Right renal cortex interstitium (tissue), 3 donors: ENCODE measurements at places on chromosomes 3 and 15. TPM values are rescaled to one million over a fixed set of nuclear protein-coding genes. Genes with fewer than 3 reads are reported as not detected.

GRCh38 chr15:53671545-53671944, 87.9 kb downstream of the WDR72 start:
- DNase-seq: no peak

DNA sequence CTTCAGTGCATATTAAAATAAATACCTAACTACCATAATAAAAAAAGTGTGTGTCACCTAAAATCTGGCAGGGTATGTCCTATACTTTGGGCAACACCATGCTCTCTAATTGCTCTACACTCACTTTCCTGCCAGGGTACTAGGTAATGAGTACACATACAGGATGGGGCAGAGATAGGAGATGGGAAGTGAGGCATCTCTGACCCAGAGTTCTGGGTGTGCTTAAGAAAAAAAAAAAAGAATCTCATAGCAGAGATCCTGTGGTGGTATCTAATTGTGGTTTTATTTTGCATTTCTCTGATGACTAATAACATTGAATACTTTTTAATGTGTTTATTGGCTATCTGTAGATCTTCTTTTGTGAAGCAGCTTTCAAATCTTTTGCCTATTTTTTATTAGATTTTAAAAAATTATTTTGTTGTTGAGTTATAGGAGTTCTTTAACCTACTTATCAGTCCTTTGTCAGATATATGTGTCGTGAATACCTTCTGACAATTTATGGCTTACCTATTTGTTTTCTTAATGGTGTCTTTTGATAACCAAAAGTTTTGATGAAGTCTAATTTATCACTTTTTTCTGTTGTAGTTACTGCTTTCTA, 48.0 kb downstream of the EEFSEC start:
- DNase-seq: no peak

GAP43 gene
- 0.37 TPM for polyA plus RNA-seq

DNA sequence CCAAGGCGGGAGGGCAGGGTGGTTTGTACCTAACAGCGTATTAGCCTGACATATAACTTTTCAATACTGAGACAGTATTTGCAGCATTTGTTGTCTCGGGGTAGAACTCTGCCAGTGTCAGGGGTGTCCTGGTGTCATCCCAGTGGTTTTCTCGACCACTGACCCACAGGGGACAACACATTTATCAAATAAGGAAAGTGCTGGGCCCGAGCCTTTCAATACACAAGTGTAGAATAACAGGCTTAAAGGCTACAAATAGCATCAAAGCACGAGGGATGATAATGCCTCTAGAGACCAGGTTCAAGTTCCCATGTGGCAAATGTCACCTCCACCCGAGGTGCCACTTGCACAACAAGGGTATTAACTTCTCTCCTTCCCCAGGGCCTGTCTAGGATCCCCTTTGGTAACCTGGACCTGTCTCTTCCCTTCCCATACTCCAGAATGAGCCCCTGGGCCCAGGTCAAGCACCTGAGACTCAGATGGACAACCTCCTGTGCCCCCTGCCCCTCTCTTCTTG, 9.5 kb upstream of the SLC6A6 start:
- DNase-seq: no peak

DNA sequence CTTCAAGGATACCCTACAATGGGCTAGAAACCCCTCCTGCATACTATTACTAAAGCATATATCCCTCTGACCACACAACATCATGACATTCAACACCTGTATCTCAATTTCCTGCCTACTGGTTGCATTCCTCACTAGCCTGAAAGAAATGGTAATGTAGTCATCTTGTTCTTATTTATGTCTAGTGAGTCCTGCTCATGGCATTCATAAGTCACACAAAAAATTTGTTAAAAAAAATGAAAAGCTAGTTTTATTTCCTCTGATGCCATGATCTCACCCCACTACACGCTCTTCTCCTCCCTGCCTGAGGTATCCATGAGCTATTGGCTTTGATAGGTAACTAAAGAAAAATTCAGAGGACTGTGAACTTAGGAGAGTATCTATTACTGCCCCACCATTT, 284.5 kb downstream of the ZNF385D start:
- DNase-seq: no peak

BCL6 gene
- 9.4 TPM for polyA plus RNA-seq

- DNase-seq: no peak
These were observed 64.3 kb downstream of the KLF13 start for GRCh38 chr15:31390777-31391486.

DNA sequence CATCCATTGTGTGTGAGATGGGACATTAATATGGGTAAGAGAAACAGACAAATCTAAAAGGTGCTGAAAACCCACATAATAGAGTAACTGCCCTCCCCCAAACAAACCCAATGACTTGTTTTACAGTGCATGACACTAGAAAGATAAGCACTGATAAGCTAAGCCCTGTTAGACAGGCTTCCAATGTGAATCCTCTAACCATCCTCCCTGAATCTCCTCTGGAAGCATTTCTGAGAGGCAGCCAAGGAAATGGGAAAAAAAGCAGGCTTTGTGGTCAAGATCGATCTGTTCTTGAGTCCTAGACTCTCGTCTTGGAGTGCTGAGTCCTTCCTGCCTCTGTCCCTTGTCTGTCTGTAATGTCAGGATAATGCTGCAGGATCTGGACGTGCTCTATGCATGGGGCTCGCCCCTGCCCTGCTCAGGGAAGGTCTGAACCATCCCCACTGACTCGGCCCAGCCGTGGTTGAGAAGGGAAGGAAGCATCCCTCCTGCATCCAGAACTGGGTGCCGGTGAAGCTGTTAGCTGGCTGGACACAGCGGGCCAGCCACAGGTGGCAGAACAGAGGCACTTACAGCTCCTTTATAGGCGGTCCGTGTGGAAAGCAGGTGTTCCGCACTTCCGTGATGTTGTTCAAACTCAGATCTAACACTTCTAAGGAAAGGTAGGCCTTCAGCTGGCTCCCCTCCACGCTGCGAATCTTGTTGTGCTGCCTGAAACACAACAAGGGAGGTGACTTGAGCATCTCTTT, 84.1 kb downstream of the LRIG1 start:
- no peak for DNase-seq

LMAN1L gene
- polyA plus RNA-seq: not detected

CXCR6 gene
- polyA plus RNA-seq: 0.19 TPM

GRCh38 chr3:64739971-64740631, 52.3 kb upstream of the ADAMTS9 start:
- no peak for DNase-seq

GRCh38 chr3:25381083-25381482, 47.0 kb upstream of the RARB start:
- no peak for DNase-seq

DNA sequence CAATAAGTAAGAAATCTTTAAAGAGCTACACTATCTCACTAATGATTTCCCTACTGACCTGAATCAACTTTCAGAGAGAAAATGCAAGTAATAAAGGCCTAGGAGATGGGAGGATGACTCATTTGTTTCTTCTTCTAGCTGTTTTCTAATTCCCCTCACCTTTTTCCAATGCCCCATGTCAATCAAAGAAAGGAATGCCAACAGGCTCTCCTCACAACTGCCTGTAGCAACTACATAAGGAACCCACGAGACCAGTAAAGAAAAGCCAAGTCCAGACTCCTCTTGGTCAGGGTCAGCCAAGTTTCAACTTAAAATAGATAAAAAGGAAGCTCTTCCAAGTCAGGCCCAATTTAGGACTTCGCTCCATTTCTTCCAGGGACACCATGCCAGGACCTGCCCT, 201.9 kb downstream of the TNIK start:
- no peak for DNase-seq

TLR9 gene
- polyA plus RNA-seq: not detected

GRCh38 chr15:85499371-85499887, 119.0 kb downstream of the AKAP13 start:
- DNase-seq: no peak

DNA sequence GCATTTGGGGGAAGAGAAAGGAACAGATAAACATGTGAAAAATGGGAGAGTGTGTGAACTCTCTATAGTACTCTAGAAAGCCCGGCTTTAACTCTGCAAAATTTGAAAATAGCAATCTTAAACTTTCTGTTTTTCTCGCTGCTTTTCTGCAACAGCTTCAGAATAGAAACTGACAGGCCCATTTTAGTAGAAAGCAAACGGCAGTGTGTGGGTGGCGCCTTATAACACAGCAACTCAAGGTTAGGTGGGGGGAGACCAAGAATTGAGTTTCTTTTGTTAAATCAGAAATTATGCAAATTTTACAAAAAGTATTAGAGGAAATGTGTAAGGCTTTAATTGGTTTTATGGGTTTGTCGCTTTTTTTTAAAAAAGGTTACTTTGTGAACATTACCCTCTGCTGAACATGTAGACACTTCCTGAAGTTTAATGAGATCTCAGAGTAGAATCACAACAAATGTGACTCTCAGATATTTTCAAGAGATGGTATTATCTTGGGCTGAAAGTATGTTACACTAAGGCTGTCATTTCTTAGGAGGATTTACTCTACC, 107.0 kb downstream of the PTPRG start:
- no peak for DNase-seq
